GM03348 (cell line): ENCODE measurements at places on chromosomes 3 and 15.

DNA sequence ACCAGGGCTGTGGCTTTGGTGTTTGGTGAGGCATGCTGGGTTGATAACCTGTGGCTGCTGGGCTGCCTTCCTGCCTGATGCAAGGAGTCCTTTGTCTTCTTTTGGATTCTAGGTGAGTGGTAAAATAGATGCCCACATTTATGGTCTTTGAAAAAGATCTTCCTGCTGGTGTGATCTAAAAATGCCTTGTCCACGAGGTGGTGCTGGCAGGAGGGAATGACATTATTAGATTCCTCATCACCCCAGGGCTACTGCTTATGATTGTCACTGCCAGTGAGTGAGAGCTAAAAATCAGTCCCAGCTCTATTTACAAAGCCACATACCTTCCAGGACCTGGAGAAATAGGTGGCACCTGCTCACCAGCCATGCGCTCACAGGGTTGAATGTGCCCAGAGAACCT, 355.5 kb upstream of the ROPN1 start:
- DNase-seq: no peak

DNA sequence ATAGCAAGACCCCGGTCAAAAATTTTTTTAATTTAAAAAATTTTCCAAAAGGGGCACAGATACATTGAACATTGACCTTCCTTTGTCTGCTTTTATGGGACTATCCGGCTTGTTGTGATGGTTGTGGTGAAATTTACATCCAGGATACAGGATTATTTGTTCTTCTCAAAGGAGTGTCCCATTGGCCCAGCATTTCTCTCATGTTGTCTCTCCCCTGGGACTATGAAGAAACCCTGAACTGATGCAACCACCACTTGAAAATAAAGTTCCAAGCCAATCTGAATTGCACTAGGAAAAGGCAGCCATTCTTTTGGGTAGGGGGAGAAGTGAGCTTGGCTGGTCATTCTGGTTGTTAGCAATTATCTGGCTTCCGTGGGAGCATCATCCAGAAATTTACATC, 58.4 kb downstream of the PPARG start:
- no peak for DNase-seq

DNA sequence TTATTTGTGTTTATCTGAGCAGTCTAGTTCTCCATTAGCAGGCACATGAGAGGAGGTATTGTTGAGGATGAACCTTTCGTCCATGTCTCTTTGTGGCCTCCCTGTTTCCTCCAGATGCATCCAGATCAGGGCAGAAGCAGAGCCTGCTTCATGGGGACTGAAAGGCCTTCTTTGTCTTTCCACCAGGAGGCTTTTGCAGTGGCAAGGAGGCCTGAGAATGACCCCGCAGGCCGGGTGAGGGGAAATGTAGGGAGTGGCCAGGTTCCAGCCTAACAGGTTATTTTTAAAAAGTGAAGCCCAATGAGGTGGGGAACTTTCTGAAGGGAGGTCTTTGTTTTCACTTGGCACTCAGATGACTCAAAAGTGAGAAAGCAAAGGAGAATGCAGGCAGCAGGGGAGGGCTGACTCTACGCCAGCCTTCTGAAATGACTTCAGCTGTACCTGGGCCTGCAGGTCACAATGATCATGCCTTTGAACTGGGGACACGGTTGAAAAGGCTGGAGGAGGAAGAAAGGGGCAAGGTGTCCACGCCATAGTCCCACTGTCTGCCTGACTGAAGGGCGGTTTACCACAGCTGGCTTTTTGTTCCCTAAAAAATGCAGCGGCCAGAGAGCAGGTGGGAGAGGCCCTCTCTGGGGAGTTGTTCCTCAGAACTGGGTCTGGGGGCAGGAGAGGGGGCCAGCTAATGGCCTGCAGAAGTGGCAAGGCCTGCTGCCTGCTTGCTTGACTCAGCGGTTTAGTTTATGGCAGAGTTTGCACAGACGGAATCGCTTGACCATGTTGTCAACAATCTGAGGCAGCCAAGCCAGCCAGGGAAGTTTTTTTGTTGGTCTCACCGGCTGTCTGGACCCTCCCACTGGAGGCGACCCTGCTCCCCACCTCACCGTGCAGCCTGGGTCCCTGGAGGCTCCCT, 28.7 kb downstream of the CMTM7 start:
- DNase-seq: peak; percentile 21

GRCh38 chr15:58864602-58865424, 68.7 kb downstream of the SLTM start:
- peak; percentile 46 for DNase-seq

DNA sequence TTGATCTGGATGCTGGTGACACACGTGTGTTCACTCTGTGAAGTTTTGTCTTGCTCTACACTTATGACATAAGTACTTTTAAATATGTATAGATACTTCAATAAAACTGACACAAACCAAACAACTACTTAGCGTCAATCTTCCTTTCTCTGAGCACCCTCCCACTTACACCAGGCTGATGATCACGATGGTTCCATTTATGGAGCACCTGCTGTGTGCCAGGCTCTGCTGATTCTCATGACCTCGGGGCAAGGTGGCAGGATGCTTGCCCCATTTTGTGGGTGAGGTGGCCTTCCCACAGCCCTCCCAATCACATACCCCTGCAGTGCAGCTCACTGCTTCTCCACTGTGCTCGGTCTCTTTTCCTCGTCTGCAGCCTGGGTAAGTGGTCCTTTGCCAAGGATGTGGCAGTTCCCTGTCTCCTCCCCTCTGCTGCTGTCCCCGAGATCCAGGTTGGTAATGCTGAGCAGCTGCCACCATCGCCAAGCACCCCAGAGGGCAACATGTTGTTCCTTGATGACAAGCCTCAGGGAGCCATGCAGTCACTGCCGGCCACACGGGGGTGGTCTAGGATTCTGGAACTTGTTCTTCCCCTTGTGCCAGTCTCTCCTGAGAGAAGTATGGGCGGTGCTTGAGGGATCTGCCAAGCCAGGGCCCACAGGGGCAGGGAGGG, 20.6 kb upstream of the ADCY5 start:
- no peak for DNase-seq

- DNase-seq: peak; percentile 44
Measured at GRCh38 chr3:64548200-64548889, 139.5 kb downstream of the ADAMTS9 start.

DNA sequence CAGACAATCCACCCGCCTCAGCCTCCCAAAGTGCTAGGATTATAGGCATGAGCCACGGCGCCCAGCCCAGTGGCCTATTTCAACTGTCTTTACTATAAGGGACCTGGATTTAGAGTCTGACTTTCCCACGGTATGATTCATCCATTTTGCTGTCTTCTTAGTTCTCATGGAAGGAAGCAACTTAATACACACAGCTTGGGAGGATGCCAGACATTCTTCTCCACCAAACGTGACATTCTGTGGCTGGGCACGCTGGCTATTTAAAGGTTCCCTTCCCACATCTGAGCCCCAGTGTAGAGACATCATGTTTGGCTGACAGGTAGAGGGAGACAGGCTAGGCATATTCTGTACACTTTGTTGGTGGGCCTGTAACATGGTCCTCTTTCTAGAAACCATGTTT, 26.2 kb downstream of the FAM43A start:
- DNase-seq: peak; percentile 20
